ENCODE measurements at places on chromosomes 7 and 10.

DNA sequence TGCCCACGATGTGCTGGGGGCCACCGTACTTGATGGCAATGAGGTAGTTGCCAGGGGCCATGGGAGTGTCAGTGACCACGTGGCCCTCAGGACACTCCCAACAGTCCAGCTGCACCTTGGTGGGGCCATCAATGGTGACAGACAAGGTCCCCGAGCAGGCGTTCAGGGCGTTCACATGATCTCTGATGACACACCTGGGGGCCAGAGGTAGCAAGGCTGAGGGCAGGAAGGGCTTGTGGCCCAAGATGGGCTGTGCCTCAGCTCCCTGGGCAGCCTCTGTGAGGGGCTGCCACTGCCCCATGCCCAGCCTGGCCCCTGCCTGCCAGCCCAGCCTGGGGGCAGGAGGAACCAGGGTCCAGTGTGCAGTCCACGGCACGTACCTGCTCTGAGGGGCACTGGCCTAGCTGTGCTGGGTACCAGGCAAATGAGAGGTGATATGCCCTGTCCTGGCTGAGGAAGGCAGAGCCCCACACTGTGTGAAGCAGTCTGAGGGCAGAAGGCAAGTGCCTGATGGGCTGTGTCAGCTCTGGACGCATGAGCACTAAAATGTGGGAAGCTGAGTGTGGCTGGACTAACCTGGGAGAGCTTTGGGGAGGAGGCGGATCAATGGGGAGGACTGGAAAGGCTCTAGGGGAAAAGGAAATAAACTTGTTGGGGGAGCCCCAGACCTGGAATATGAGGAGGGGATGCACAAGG is 3.5 kb upstream of the KCP start:
- no peak for DNase-seq

- DNase-seq = no peak
Observed at GRCh38 chr7:151630851-151631569, 111.3 kb upstream of the RHEB start.

GRCh38 chr7:112112822-112113255 is 93.4 kb downstream of the DOCK4 start:
- no peak for DNase-seq

DNA sequence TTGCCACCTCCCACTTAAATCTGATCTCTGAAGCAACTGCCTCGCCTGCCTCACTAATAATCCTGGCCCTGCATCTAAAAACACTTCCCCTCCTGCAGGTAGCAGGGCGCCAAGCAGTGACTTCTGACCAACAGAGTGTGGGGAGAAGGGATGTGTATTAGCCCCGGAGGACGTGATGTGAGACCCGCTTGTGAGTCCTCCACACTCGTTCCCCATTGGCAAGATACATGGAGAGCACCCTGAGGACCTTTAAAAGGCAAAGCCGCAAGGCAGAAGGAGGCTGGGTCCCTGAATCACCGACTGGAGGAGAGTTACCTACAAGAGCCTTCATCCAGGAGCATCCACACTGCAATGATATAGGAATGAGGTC is 6.1 kb upstream of the PILRA start:
- no peak for DNase-seq

- no peak for DNase-seq
Observed at GRCh38 chr10:91592266-91592975, 40.5 kb downstream of the PPP1R3C start.

- no peak for DNase-seq
Observed at GRCh38 chr7:158606129-158606528, 18.5 kb upstream of the PTPRN2 start.

DNA sequence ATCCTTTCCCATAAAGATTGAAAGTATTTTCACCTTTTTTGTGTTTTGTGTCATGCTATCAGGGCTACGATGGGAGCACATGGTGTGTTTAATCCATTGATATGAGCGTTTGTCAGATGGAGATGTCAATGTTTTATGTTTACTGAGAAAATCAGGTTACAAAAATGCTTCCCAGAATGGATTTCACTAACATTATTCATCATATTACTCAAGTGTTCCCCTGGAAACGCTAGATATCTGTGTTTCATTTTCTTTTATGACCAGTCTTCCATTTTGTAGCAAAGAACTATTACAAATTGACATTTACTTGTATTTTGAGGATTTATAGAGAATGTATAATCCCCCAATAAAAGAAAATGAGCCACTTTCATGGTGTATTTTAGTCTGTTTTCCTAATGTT is 293.5 kb upstream of the AKR1E2 start:
- DNase-seq = no peak

- no peak for DNase-seq
Observed at GRCh38 chr7:23529262-23529859, 2.4 kb downstream of the TRA2A start.

DNA sequence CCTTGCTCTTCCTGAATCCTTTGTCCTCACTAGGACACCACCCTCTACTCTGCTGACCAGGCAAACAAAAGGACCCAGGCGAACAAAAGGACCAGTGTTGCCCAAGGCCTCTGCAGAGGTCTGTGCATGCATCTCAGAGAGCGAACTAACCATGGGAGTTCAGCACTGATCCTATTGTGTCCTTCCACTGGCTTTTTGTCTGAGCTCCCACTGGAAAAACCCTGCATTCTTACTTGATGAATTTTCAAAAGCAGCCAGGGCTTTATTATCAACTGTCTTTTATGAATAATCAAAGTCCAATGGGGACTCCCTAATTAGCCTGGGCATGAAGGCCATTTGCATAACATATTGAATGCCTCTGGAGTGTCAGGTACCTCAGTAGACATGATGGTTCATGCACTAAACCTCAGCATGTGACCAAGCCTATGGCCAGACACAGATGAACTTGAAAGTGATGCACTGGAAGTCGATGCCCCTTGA is 140.6 kb downstream of the KCNMA1 start:
- DNase-seq = no peak

- DNase-seq = no peak
Observed at GRCh38 chr7:74707238-74707637, 49.7 kb downstream of the GTF2I start.

- no peak for DNase-seq
Observed at GRCh38 chr10:67607472-67607871, 88.5 kb downstream of the CTNNA3 start.

GRCh38 chr7:97187067-97187466 is 69.6 kb downstream of the SDHAF3 start:
- no peak for DNase-seq

- no peak for DNase-seq
Observed at GRCh38 chr7:73900286-73900685, 39.3 kb downstream of the TMEM270 start.

DNA sequence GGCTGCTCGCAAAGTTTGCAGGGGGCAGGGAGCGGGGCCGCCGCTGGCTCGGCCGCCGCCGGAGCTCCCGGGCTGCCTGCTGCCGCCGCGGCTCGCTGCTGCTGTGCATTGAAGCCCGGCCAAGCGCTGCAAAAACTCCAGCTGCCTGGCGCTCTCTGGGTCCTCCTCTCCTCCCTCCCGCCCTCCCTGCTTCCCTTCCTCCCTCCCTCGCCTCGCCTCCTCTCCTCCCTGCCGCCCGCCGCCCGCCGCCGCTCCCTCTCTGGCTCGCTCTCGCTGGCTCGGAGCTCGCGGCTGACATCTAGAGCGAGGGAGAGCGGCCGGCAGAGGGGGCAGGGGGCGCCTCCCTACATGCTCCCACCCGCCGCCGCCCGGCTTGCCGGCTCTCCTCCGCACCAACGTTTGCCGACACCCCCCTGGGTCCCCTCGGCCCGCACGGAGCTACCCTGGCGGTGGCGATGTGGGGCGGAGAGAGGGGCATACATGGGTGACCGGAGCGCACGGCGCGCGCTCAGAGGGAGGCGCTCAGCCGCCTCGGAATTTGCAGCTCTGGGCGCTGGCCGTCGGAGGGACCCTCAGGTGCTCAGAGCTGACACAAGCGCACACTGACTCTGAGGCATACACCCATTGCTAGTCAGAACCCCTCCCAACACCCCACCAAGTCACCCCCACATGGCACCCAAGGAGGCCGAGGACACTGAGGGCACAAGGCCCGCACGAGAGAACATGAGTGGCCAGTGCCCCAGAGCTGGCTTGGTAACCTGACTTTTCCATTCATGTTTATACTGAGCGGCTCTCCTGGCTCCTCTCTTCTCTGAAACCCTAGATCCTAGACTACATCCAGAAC is 1.2 kb upstream of the PLXNA4 start:
- DNase-seq = peak; percentile 33
